ENCODE measurements at places on chromosomes 1 and 21.

DNA sequence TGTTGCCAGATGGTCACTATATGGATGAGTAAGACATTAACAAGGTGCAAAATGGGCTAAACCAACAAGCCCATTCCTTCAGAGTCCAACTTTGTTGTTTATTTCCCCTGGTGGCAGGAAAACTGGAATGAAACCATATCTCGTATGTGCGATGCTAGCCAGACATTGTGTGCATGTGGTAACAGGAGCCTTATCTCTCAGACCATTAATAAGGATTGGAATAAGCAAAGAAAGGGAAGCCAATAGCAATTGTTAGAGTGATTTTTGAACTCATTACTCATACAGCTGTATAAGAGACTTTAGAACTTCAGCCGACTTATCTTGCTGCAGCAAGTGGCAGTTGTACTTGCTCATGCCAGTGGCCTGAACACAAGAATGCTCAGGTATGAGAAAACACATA lies 30.0 kb upstream of the HMCN1 start:
- H3K4me3 ChIP-seq: no peak overlapping the region
- no peaks in the 10 kb centered on the region for H3K36me3 ChIP-seq
- no peaks in the 10 kb centered on the region for H3K4me1 ChIP-seq
- peaks cover 17% of the 10 kb centered on the region for H3K27me3 ChIP-seq

GRCh38 chr1:16888860-16889816 lies 6.6 kb upstream of the RNU1-2 start:
- H3K27ac ChIP-seq: peak overlapping the region; percentile 90
- peak overlapping the region; percentile 86 for H3K4me3 ChIP-seq
- H3K27me3 ChIP-seq: peaks cover 2% of the 10 kb centered on the region
- H3K4me1 ChIP-seq: peaks cover 15% of the 10 kb centered on the region
- peaks cover 1% of the 10 kb centered on the region for H3K36me3 ChIP-seq
- peak; percentile 88 for DNase-seq

GRCh38 chr1:84996846-84997666 lies at the start of gene MCOLN2:
TSS of gene MCOLN2 (minus strand) at chr1:84997113. CDS start at chr1:84996872, 241 bp downstream.
- peak within 1 kb of the TSS; percentile 79 for H3K4me3 ChIP-seq
- DNase-seq: peak; percentile 43
- peaks cover 17% of the 10 kb centered on the region for H3K27me3 ChIP-seq
- no peaks in the 10 kb centered on the region for H3K36me3 ChIP-seq
- peaks cover 40% of the 10 kb centered on the region for H3K4me1 ChIP-seq

DNA sequence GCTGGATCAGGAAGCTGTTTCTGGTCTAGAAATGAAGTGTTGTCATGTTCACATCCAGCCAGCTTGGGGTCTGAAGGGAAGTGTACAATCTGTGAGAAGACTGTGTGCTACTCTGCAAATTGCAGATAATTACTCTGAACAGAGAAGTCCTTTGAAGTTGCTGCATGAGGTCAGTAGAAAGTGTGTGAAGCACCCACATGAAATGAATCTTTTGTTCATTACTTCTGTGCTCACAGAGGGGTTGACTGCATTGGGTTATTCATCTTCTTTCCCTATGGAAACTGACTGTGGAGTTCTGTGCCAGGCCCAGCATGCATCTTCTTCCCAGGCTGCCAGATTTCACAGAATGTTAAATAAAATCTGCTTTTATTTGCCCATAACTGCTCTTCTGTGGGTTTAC lies 47.1 kb downstream of the CTH start:
- no peak for DNase-seq
- no peak overlapping the region for H3K27ac ChIP-seq
- H3K4me3 ChIP-seq: no peak overlapping the region
- no peaks in the 10 kb centered on the region for H3K4me1 ChIP-seq
- no peaks in the 10 kb centered on the region for H3K36me3 ChIP-seq

- DNase-seq: no peak
- no peak overlapping the region for H3K27ac ChIP-seq
- no peaks in the 10 kb centered on the region for H3K4me1 ChIP-seq
- peaks cover 12% of the 10 kb centered on the region for H3K27me3 ChIP-seq
Measured at GRCh38 chr1:24300971-24301784, 18.0 kb upstream of the GRHL3 start.

- H3K36me3 ChIP-seq: peaks cover 11% of the 10 kb centered on the region
- H3K4me3 ChIP-seq: no peak overlapping the region
- H3K27ac ChIP-seq: no peak overlapping the region
- H3K4me1 ChIP-seq: peaks cover 70% of the 10 kb centered on the region
- H3K27me3 ChIP-seq: no peaks in the 10 kb centered on the region
Measured at GRCh38 chr1:230122366-230123279, 55.6 kb downstream of the GALNT2 start.

- H3K36me3 ChIP-seq: no peaks in the 10 kb centered on the region
- no peaks in the 10 kb centered on the region for H3K27me3 ChIP-seq
- H3K4me1 ChIP-seq: no peaks in the 10 kb centered on the region
- no peak overlapping the region for H3K27ac ChIP-seq
Measured at GRCh38 chr1:23650344-23650990, 41.1 kb upstream of the RPL11 start.

DNA sequence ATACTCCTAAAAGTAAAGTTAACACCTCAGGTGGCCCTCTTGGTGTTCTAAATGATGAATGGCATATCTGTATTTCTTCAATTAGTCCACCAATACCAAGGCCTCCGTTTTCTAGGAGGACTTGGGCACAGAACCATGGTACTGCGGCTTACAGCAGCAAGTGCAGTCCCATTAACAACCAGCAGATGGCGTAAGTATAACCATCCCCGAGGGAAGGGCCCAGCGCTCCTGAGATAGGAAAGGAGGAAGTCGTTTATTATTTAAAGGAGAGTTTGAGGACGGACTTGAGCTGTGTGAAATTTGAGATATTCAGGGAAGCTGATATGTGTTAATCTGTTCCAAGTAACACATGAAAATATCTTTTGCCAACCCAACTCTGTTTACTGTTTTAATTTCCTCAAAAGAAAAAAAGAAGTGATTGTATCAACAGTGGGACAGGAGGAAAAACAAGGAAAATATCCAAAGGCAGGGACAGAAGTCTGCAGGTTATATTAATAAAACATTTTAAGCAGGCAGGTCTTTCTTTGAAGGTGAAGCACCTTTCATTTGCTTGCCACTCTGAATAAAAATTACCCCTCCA lies 37.7 kb upstream of the KCNJ15 start:
- H3K4me3 ChIP-seq: no peak overlapping the region
- DNase-seq: peak; percentile 78
- H3K27me3 ChIP-seq: no peaks in the 10 kb centered on the region
- H3K4me1 ChIP-seq: peaks cover 3% of the 10 kb centered on the region
- H3K36me3 ChIP-seq: peaks cover 2% of the 10 kb centered on the region

GRCh38 chr1:79255421-79255820 lies 248.9 kb upstream of the ADGRL4 start:
- H3K4me1 ChIP-seq: no peaks in the 10 kb centered on the region
- no peak overlapping the region for H3K4me3 ChIP-seq
- no peak overlapping the region for H3K27ac ChIP-seq
- no peaks in the 10 kb centered on the region for H3K36me3 ChIP-seq
- no peaks in the 10 kb centered on the region for H3K27me3 ChIP-seq
- no peak for DNase-seq

DNA sequence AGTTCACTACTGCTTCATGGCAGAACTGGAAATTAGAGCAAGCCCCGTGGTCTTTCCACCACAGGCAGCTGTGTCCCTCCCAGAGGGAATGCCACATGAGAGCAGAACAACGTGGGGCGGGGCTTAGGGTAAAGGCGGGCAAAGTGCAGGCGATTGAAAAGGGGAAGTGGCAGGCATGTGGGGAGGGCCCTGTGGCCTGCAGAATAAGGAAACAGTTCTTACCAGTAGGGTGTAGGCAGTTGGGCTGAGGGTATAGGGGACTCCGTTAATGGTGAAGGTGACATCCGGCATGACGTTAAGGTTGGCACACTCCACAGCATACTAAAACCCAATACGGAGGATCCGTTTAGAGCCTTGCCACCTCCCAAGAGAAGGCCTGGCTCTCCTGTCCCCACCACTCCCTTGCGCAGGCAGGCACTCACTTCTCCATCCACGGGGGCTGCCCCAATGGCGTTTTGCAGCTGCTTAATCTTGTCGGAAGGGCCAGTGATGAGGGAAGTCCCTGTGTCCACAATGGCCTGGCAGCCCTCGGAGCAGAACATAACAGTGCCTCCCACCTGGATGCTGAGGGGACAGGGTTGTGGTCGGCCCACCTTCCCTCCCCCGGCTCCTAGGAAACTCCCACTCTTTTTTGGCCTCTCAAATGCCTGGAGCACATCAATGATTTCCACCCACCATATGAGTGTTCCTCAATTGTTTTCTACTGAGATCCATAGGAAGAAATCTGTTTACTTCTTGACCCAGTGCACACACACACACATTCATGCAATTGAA lies 9.1 kb upstream of the RAB7B start:
- no peak overlapping the region for H3K27ac ChIP-seq
- H3K27me3 ChIP-seq: no peaks in the 10 kb centered on the region
- DNase-seq: peak; percentile 58
- no peak overlapping the region for H3K4me3 ChIP-seq
- peaks cover 21% of the 10 kb centered on the region for H3K4me1 ChIP-seq
- H3K36me3 ChIP-seq: no peaks in the 10 kb centered on the region

GRCh38 chr1:169568497-169568896 lies 17.8 kb downstream of the F5 start:
- H3K4me1 ChIP-seq: peaks cover 34% of the 10 kb centered on the region
- no peak overlapping the region for H3K4me3 ChIP-seq
- H3K27ac ChIP-seq: no peak overlapping the region
- DNase-seq: no peak

GRCh38 chr1:20399196-20399595 lies 86.8 kb downstream of the CAMK2N1 start:
- no peak for DNase-seq
- no peak overlapping the region for H3K27ac ChIP-seq
- peaks cover 33% of the 10 kb centered on the region for H3K27me3 ChIP-seq
- H3K4me3 ChIP-seq: no peak overlapping the region
- H3K4me1 ChIP-seq: no peaks in the 10 kb centered on the region

DNA sequence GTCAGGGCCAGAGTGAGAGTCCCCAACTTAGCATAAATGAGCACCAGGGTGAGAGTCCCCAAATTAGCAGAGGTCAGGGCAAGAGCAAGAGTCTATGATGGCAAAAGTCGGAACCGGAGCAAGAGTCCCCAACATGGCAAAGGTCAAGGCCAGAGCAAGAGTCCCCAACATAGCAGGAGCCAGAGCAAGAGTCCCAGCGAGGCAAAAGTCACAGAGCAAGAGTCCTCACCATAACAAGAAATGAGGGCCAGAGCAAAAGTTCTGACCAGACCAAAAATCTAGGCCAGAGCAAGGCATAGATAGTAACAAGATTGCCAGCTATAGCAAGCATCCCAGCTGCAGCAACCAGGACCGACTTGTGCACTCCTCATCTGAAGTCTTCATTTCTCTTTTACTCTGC lies 3.1 kb downstream of the NSUN4 start:
- H3K27ac ChIP-seq: peak overlapping the region; percentile 9
- DNase-seq: no peak
- H3K4me3 ChIP-seq: no peak overlapping the region
- peaks cover 64% of the 10 kb centered on the region for H3K4me1 ChIP-seq
- H3K27me3 ChIP-seq: no peaks in the 10 kb centered on the region

GRCh38 chr1:215376544-215377264 lies 190.4 kb upstream of the KCTD3 start:
- no peak overlapping the region for H3K4me3 ChIP-seq
- no peak overlapping the region for H3K27ac ChIP-seq
- no peaks in the 10 kb centered on the region for H3K4me1 ChIP-seq
- H3K36me3 ChIP-seq: no peaks in the 10 kb centered on the region
- peaks cover 3% of the 10 kb centered on the region for H3K27me3 ChIP-seq

DNA sequence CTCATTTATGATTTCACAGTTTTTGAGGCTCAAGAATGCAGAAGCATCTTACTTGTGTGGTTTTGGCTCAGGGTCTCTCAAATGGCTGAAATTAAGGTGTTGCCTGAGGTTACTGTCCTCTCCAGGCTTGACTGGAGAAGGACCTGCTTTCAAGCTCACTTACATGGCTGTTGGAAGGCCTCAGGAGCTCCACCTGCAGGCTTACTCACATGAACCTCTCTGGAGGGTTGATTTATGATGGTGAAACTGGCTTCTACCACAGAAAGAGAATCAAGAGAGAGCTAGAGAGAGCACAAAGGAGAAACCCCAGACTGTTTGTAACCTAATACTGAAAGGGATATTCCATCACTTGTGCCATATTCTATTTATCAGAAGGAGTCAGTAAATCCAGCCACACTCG lies 6.2 kb upstream of the KCNK2 start:
- H3K27me3 ChIP-seq: peaks cover 26% of the 10 kb centered on the region
- DNase-seq: peak; percentile 23
- no peak overlapping the region for H3K27ac ChIP-seq

GRCh38 chr1:3051270-3052268 lies 17.4 kb upstream of the PRDM16 start:
- no peaks in the 10 kb centered on the region for H3K36me3 ChIP-seq
- no peak overlapping the region for H3K4me3 ChIP-seq
- no peaks in the 10 kb centered on the region for H3K4me1 ChIP-seq
- H3K27ac ChIP-seq: no peak overlapping the region
- H3K27me3 ChIP-seq: peaks cover 3% of the 10 kb centered on the region

- H3K27ac ChIP-seq: no peak overlapping the region
- no peaks in the 10 kb centered on the region for H3K36me3 ChIP-seq
- H3K27me3 ChIP-seq: peaks cover 12% of the 10 kb centered on the region
- no peak for DNase-seq
- no peaks in the 10 kb centered on the region for H3K4me1 ChIP-seq
- H3K4me3 ChIP-seq: no peak overlapping the region
Measured at GRCh38 chr1:199742547-199742946, 285.0 kb upstream of the NR5A2 start.

Data from activated naive CD4-positive, alpha-beta T cell treated with anti-CD3 and anti-CD28 coated beads for 36 hours (primary cell).